ENCODE measurements at places on chromosomes 13 and 19. TPM values are rescaled to one million over a fixed set of nuclear protein-coding genes. Genes with fewer than 3 reads are reported as not detected.

Gene GZMM
- total RNA-seq, result not detected

Gene VSTM1
- not detected for total RNA-seq

Gene S1PR4
- 0.96 TPM for total RNA-seq

Gene ZNF562
- 25.6 TPM for total RNA-seq

Gene GTPBP3
- total RNA-seq, result 10.7 TPM

Gene EGLN2
- 75.2 TPM for total RNA-seq

Gene SSC5D
- total RNA-seq, result 7.3 TPM

Gene FCER2
- not detected for total RNA-seq

Gene CPB2
- not detected for total RNA-seq

Gene STXBP2
- 8.6 TPM for total RNA-seq

Gene TMEM190
- total RNA-seq, result not detected

Gene NAPA
- 105 TPM for total RNA-seq

Gene ZSCAN4
- not detected for total RNA-seq

Gene CCDC70
- total RNA-seq, result not detected

Gene FARP1
- total RNA-seq, result 22.7 TPM

Gene OR7A5
- not detected for total RNA-seq

Gene NLRP7
- total RNA-seq, result not detected

Gene CYP2A6
- not detected for total RNA-seq

Gene GPR18
- 0.21 TPM for total RNA-seq

Gene KLK12
- total RNA-seq, result not detected

Gene DKKL1
- total RNA-seq, result not detected

Gene METTL21C
- not detected for total RNA-seq

Gene LILRB3
- 4.7 TPM for total RNA-seq

Gene PPM1N
- total RNA-seq, result 0.96 TPM

Gene SCGB2B2
- total RNA-seq, result 0.59 TPM

Gene ZNF723
- total RNA-seq, result not detected

Gene ADGRE3
- total RNA-seq, result not detected

Gene ZNF440
- 5.9 TPM for total RNA-seq

Gene VSIG10L
- 1.9 TPM for total RNA-seq

Gene CEACAM1
- total RNA-seq, result 4.2 TPM

Gene LHFPL6
- total RNA-seq, result 54.2 TPM

Gene BORA
- total RNA-seq, result 1.4 TPM

Gene GPC5
- total RNA-seq, result 2.6 TPM

Gene ETV2
- not detected for total RNA-seq

Gene LHB
- not detected for total RNA-seq

Gene PTPRS
- total RNA-seq, result 153 TPM

Gene EPS8L1
- total RNA-seq, result 1.7 TPM

Gene CDC42EP5
- total RNA-seq, result 12.4 TPM

Gene RNF113B
- total RNA-seq, result not detected

Gene LRG1
- 0.20 TPM for total RNA-seq
